OCI-M1 (cell line): ENCODE measurements at places on chromosomes 1 and 21.

GRCh38 chr1:165877940-165878556 lies 50.6 kb downstream of the UCK2 start:
- no peak for DNase-seq

DNA sequence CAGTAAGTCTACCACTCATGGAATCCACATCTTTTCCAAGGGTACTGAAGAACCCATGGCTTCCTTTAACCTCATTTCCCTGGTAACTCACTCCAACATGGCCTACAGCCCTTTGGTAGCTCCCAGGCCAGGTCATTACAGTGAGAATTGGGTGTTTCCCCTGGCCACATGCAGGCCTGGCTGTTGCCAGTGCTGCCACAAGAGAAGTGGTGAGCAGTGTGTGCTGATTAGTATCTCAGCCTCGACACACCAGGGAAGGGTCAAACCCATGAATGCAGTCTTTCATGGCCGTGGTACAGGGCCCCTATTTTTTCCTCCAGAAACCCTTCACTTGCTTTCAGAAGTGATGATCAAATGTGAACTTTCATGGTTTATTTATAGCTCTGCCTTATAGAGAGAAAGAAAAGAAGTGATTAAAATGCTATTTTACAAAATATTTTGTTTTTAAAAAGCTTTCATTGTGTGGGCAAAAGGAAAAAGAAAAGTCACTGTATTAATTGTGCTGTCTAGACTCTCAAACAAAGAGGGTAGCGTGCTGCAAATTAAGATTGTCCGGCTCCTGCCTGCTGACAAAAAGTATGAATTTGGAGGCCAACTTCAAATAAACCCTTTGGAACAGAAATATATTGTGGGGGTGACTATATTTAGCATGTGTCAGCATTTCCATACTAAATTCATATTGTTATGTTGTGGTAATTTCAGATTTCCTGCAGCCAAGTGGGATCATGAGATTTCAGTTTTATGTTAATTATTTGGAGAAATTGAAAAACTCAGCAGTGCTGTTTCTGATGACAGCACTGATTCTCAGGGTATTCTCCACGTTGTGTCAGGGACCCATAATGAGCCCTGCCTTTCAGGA lies 62.0 kb upstream of the HOOK1 start:
- no peak for DNase-seq

DNA sequence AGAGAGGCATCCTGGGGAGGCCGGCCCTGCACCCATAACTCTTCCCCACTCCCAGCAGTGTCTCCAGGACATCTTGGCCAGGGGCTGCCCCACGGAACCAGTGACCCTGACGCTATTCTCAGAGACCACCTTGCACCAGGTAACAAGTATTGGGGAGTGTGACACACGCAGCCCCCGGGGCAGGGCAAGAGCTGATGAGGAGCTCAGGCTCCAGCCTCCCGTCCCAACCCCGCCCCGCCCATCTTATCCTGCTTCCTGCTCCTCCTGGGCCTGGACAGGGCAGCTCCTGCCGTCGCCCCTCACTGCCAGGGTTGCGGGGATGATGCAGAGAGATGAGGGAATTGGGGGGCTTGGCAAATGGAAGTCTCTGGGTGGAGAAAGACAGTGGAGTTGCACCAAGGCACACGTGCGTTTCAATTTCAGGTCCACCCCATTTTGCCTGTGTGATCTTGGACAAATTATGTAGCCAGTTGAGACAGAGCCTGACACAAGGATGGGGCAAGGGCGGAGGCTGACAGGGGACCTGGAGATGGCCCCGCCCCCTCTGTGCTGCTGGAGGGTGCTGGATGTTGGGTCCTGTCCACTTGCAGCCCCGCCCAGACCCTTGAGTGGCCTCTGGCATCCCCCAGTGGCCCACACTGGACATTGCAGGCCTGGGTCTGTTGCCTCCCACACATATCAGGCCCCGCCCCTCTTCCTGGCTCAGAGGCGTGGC lies 10.7 kb downstream of the CLCNKA start:
- DNase-seq = peak; percentile 92

GRCh38 chr1:161117759-161118581 lies at the start of the genes NIT1 and PFDN2:
Gene NIT1, plus strand, starts transcription at chr1:161118105. Its CDS starts 72 bp downstream, at chr1:161118177.
Gene PFDN2, minus strand, starts transcription at chr1:161118037. Its CDS starts 11 bp downstream, at chr1:161118026.
- peak; percentile 93 for DNase-seq

- no peak for DNase-seq
These were observed 383.4 kb downstream of the SEC16B start for GRCh38 chr1:177586429-177586828.

GRCh38 chr21:38202811-38203210 lies 54.0 kb upstream of the KCNJ15 start:
- no peak for DNase-seq

DNA sequence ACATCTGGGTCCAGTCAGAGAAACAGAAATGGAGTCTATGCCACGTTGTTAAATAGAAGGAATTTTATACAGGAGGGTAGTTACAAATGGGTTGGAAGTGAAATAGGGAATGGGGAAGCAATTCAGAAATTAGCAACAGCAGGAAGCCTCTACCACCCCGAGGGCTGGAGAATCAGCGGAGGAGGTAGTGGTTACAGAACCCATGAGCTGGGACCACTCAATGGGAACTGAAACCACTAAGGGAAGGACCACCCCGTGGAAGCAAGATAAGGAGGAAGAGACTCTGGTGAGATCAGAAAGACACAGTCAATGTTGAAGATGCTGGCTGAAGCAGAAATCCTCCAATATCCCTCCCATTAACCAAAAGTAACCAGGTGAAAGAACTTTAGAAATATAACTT lies 15.5 kb upstream of the MAST2 start:
- no peak for DNase-seq

- no peak for DNase-seq
These were observed 329.1 kb downstream of the USP25 start for GRCh38 chr21:16058896-16059295.

- no peak for DNase-seq
These were observed 152.2 kb upstream of the NR5A2 start for GRCh38 chr1:199875337-199875736.

DNA sequence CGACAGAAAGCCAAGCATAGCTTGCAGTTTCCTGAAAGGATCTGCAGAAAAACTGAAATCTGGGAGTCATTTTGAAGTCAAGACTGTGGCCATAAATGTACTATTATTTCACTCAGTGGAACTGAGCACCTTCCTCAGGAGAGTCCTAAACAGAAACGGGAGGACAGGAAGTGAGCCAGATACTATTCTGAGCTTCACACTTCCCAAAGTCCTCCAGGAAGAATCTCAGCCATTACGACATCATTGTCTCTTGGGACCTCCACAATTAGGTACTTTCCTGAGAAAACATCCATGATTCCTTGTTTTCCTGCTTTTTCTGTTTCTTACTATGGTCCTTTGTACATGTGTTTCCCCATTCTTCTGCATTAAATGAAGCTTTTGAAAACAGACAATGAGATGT lies 299.2 kb upstream of the USP25 start:
- no peak for DNase-seq

DNA sequence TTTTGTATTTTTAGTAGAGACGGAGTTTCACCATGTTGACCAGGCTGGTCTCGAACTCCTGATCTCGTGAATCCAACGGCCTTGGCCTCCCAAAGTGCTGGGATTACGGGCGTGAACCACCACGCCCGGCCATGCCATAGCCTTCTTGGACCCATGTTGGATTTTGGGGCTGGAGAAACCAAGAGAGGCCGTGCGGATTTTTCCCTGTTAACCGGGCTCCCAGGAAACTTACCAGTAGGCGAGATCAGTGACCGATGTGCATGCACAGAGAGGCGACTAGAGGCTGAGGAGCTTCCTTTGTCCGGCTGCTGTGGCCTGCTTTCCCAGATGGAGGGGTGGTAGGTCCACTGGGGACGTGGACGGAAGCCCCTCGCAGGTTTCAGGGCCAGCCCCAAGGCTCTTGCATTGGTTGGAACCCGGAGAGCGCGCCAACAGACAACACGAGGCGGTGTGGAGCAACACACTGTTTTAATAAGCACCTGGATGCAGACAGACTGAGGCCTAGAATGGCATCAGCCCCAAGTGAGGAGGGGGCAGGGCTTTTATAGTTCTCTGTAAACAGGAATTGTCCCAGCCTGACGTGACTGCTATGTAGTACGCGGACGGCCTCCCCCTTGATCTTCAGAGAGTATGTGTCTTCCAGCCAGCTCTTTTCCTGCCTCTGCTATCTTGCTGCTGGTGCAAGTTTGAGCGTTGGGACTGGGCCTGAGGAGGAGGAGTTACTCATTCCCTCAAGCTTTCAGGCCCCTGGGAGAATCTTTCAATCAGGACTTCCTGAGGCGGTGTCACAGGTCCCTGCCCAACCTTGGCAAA lies at the start of gene ERVH48-1:
Gene ERVH48-1, minus strand, starts transcription at position 517 of the 813 bp plus-strand sequence. CDS start 6,624 bp downstream, outside the sequence.
- DNase-seq = no peak

DNA sequence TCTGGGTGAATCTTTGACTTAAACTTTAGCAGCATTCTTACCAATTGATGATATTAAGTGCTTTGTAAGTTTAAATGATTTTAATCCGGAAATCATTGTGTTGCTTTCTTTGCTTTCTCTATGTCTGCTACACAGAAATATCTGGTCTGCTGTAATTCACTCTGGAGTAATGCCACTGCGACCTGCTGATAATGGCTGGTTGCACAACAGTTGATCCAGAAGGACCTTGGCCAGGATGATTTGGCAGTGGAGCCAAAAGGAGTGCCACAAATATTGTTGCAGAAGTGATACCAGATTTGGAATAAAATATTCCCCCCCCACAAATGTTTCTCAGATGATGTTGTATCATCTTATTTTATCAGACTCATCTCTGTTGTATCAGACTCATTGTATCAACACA lies 2063.9 kb downstream of the MRPL39 start:
- peak; percentile 83 for DNase-seq

DNA sequence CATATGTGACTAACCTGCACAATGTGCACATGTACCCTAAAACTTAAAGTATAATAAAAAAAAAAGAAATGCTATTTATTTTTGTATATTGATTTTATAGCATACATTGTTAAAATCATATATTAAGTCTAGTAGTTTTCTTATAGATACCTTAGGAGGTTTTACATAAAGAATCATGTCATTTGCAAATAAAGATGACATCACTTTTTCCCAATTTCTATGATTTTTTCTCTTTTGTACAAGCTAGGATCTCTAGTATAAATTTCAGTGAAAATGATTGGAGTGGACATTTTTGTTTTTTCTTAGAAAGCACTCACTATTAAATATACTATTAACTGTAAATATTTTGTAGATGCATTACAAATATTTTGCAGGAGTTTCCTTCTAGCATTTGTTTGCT lies 20.5 kb upstream of the NTMT2 start:
- no peak for DNase-seq

DNA sequence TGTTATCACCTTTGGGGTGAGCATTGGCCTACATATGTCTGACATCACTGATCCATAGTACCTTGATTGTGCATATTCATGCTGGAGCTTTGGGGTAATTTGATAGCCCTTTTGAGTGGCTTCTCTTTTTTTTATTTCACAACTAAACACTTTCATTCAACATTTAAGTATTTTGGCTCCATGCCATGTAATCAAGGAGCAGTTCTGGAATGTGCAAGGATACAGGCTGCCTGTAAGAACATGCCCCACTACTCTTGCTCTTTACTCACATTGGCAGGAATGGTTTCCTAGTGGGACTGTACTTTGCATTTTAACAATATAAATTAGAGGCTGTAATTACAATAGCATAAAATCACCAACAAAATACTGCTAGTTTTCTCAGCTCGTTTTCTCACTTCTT lies 300.7 kb upstream of the SPAG17 start:
- DNase-seq = no peak

- DNase-seq = no peak
These were observed 5.3 kb downstream of the DSCAM start for GRCh38 chr21:40841524-40842196.

DNA sequence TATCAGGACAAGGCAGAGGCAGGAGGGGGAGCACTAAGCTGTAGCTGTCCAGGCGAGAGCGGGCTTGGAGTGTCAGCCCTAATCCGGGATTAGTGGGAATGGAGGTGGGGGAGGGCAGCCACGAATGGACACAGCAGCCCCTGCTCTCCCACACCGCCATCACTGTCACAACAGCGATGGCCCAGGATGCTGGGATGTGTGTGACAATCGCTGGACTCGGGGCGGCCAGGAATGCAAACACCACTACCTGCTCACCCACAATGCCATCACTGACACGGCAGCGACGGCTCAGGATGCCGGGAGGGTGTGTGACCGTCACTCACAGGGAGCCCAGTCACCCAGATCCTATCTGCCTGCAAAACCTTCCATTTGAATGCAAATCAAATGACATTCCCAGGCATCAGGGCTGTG lies 2.9 kb downstream of the C2CD2 start:
- no peak for DNase-seq

DNA sequence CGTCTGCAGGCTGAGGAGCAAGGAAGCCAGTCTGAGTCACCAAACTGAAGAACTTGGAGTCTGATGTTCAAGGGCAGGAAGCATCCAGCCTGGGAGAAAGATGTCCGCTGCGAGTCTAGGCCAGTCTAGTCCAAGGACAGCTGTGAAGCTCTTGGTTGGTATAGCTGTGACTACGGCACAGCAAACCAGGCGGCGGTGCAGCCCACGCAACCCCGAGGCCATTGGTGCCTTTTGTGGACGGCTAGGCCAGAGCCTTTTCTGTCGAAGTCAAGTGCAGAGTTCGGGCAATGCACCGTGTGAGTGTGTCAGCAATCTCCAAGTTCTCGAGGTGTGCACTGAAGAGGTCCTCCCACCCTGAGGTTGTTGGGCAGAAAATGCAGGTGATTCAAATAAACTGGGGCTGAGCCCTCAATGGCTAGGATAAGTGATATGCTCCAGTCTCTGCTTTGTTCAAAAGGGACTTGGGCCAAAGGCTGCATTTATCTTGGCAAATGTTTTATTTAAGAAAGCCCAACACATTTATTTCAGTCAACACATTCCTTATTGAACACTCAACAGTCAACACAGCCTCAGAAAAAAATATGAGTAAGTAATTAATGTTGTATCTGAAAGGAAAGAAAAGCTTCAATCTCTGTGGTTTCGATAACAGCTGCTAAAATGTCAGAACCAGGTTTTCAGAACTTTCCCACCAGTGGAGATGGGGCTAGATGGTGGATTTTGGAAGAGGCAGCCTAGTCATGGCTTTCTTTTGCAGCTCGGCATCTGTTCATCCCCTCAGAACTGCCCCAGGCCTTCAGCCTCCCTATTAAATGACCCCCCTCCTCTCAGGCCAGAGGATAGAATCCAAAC lies 78.1 kb upstream of the COX20 start:
- no peak for DNase-seq

GRCh38 chr1:100942304-100943046 lies 46.6 kb downstream of the SLC30A7 start:
- no peak for DNase-seq

DNA sequence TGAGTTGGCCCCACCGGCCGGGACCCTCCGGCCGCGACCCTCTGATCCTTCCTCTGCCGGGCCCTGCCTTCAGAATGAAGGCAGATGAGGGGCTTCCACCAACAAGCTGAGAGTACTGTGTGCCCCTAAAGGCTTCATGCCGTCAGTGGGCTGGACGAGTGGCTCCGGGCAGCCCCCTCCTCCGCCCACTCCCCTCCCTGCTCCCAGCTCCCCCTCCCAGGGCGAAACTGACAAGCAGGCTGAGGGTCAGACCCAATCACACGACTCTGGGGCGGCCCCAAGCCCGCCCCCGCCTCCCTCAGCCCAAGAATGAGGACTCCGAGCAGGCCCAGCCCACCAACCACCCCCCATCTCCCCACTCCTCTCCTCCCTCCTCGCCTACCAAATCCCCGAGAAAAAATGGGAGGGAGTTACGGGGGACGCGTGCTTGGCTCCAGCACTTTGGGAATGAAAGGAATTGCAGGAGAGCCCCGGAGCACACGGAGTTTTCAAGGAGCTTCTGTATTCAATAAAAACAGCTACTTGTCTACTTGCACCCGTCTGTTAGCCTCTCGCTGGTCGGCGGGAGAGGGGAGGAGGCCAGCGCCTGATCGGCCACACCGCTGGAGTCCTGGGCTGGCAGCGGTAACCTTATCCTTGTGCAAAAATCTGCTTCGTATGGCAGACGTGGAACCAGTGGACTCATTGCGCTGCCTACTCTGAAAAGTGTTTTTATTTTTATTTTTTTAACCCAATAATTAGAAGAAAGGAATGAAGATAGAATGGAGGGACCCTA lies at the start of gene COL11A1:
Gene COL11A1, minus strand, starts transcription at position 147 of the 775 bp plus-strand sequence. CDS start 344 bp downstream, outside the sequence.
- DNase-seq = no peak
